ENCODE measurements at places on chromosomes 6 and 20. TPM values are rescaled to one million over a fixed set of nuclear protein-coding genes. Genes with fewer than 3 reads are reported as not detected.

PHACTR1 gene
- 1.4 TPM for total RNA-seq

PACRG gene
- total RNA-seq, result 0.33 TPM

FAM83B gene
- 0.12 TPM for total RNA-seq

SAPCD1 gene
- 1.2 TPM for total RNA-seq

GSTA3 gene
- total RNA-seq, result not detected

AK9 gene
- 6.4 TPM for total RNA-seq

PI3 gene
- not detected for total RNA-seq

BPI gene
- not detected for total RNA-seq

LY6G5B gene
- 3.4 TPM for total RNA-seq

SEC23B gene
- 87.4 TPM for total RNA-seq

RBPJL gene
- not detected for total RNA-seq

OR2H2 gene
- not detected for total RNA-seq

IPCEF1 gene
- under 0.01 TPM for total RNA-seq

EFCAB8 gene
- not detected for total RNA-seq

PPIL4 gene
- total RNA-seq, result 45.2 TPM

HLA-DMA gene
- total RNA-seq, result 1.1 TPM

RFX6 gene
- not detected for total RNA-seq

CDH4 gene
- total RNA-seq, result 8.5 TPM

SLC17A1 gene
- not detected for total RNA-seq

EDN1 gene
- 1.3 TPM for total RNA-seq

MEP1A gene
- total RNA-seq, result not detected
